ENCODE measurements at places on chromosomes 5 and 9.

DNA sequence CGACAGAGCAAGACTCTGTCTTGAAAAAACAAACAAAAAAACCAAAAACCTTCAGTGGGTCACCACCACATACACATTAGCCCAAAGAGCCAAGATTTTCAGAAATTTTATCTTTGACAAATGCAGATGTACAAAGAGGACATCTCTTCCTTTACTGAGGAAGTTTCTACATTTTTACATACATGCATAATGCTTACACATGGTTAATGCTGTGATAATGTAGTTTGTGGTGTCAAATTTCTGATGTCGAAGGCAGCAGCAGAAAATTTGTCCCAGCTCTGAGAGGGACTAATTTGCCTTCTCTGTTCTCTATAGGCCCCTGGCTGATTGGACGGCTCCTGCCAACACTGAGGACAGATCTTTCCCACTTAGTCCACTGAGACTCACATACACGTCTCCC is 24.6 kb upstream of the C9orf40 start:
- no peak for DNase-seq

GRCh38 chr5:160450164-160450932 is 28.7 kb downstream of the PTTG1 start:
- DNase-seq, result no peak

DNA sequence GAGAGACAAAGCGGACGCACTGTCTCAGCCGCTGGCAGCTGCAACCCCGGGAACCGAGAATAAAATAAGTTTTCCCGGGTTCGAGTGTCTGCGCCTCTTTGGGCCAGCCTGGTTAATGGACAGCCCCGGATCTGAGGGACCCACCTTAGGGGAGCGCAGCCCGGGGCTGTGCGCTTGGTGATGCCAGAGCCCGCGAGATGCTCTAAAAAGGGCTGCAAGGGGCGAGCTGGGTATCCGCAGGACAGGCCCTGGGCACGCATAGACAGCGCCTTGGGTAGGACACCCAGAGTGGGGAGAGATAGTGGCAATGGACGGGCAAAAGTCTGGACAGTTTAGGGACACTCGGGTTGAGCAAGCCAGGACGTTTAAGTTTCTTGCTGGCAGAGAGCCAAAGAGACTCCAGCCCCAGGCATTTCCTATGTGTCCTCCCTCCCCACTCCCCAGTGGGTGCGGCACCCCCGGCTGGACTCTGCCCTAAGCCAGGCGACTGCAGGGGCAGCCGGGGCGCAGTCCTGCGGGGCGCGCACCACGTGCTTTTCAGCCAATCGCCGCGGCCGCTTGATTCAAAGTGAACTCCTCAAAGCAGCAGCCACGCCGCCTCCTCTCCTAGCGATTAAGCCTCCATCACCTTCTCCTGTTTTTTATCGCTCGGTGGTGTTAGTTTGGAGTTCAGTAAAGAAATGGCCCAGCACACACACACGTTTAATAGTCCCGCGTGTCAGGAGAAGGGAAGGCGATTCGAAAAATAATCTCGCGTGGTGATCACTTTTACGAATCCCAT is 616 bp upstream of the ENC1 start:
- DNase-seq, result no peak

GRCh38 chr9:126504977-126505455 is 108.7 kb upstream of the LMX1B start:
- no peak for DNase-seq

DNA sequence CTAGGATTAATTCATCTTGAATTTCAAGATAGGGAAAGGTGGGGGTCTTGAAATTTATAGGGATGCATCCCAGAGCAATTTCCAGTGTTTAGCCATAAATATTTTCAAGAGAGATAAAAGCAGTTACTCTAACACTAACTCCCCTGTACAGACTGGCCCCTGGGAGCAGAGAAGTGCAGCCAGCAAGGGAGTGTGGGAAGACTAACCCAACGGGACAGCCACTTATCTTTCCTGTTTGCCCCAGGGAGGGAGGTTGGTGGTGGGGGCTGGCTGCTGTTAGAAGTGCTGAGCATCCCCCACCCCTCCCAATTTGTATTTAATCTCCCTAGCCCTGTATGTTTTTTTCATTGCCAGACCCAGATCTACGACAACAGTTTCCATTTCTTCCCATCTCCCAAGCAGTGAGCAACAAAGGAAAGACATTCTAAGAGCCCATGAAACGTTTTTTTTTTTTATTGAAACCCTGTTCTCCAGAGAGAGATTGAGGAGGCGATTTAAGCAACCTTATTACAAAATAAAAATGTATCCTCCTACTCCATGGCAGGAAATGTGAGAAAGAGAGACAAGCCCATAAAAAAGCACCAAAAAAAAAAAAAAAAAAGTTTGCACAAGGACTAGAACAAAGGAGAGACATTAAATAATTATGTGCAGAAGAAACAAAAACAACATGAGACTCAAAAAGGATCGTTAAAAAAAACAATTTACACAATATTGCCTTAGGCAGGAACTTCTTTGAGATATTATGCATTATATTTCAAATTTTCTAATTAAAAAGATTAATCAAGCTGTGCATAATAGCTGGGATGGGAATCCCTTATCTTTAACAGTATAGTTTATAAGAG is 343.4 kb downstream of the ARHGEF28 start:
- no peak for DNase-seq

GRCh38 chr5:134590992-134591659 is 41.5 kb downstream of the SAR1B start:
- no peak for DNase-seq

DNA sequence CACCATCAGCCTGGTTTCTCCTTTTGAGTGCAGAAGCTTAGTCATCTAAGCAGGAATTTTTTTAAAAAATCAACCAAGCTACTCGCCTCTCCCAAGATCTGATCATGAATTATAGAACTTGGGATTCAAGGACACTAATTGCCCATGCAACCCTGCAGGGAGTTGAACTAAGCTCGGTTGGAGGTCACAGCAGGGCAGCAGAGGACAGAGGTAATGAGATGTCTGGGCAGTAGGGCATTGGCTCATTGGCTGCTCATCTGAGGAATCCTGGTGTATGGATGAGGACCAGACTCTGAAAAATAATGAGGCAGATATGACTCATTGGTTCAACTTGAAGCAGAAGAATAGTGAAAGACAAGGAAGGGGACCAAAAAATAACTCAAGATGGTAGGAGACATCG is 111.8 kb upstream of the TLE1 start:
- DNase-seq, result no peak

DNA sequence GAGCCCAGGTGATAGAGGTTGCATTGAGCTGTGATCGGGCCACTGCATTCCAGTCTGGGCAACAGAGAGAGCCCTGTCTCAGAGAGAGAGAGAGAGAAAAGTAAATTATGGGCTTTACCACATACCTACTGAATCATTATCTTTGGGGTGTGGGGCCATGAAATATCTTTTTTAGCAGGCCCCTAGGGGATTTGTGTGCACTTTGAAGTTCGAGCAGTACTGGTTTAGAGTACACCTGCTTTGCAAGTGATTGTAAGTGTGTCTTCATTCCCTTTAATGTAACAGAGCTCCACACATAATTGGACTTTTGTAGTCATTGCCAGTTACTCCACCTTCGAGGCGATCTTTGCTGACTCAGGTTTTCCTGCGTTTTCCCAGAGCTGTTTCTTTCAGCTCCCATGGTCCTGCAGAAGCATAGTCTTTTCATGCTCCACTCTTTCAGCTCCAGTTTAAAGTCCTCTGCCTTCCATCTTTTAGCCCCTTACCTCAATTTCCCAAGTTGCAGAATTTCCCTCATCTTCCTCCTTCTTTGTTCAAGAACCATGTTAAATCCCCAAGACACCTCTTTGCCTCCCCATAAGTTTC is 24.0 kb upstream of the FRMPD1 start:
- no peak for DNase-seq
